ENCODE measurements at places on chromosomes 11 and 22. TPM values are rescaled to one million over a fixed set of nuclear protein-coding genes. Genes with fewer than 3 reads are reported as not detected.

The ARHGAP20 gene
- total RNA-seq: 34.5 TPM

The ANO3 gene
- total RNA-seq: 0.45 TPM

The SOX6 gene
- 33.4 TPM for total RNA-seq

The TLCD5 gene
- total RNA-seq: 14.0 TPM

The TRPC6 gene
- total RNA-seq: 5.4 TPM

The PRMT3 gene
- total RNA-seq: 21.2 TPM

The AGBL2 gene
- 3.6 TPM for total RNA-seq

The FGF19 gene
- total RNA-seq: 5.2 TPM
